ENCODE measurements at places on chromosomes 7 and 10.

DNA sequence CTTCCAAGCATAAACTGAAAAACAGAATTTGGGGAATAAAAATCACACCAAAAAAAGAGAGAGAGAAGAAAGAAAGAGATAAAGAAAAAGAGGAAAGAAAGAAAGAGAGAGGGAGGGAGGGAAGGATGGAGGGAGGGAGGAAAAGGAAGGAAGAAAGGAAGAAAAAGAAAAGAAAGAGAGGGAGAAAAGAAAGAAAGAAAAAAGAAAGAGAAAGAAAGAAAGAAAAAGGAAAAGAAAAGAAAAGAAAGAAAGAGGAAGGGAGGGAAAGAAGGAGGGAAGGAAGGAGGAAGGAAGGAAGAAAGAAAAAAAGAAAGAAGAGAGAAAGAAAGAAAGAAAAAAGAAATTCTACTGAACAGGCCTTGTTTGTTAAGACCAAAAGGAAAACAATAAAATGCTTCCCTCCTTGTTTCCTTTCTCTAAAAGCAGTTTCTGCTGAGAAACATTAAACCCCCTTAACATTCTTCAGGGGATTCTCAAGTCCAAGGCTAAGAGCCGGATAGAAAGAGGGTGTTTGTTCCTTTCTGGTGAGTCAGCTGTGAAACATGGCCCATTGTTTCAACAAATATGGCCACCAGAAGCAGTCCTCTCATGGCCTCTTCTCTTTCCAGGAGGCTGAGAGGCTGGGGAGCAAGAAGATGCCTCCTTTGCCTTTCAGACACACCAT, 46.9 kb upstream of the GPAM start:
- no peak for DNase-seq

DNA sequence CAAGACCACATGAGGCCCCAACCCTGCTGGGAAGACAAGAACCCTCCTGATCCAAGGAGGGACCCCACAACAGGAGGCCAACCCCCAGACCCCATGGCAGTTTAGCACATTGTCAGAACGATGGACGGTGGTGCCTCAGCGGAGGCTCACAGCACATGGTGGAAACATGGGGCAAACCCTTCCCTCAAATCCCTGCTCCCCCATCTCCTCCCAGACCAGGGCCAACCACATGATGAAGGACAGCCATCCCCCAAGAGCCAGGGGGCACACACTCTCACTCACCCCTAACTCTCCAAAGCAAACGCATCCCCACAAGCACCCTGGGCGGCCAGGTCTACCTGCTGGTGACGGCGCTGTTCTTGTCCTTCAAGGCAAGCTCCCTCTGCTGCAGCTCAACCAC, 83.9 kb downstream of the MAD1L1 start:
- DNase-seq: no peak

DNA sequence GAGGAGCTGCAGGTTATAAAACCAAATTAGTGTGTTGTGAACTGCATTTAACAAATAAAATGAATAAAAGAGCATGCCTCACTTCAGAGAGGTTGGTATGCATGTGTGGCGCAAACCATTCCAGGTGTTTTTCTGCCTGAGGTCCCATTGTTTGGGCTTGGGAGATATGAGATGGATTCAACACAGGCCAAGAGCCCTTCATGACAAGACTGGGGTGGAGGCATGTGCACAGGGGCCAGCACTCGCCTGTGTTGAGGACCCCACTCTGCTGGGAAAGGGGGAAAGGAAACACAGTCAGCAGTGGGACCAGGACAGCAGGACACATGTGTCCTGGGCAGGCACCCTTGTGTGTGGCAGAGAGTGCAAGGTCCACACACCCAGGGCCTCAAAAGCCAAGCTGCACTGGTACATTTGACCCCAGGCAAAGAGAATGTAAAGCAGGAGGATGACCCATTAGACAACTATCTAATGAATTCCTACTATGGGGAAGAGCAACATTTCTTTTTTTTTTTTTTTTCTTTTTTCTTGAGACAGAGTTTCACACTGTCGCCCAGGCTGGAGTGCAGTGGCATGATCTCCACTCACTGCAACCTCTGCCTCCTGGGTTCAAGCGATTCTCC, 9.2 kb upstream of the SLC18A3 start:
- DNase-seq: no peak

GRCh38 chr10:97943294-97943693, 87.1 kb downstream of the CRTAC1 start:
- DNase-seq: no peak

GRCh38 chr10:51215951-51216834, 141.9 kb downstream of the PRKG1 start:
- DNase-seq: no peak

GRCh38 chr7:80135309-80136104, 876 bp downstream of the GNAI1 start:
- DNase-seq: no peak

DNA sequence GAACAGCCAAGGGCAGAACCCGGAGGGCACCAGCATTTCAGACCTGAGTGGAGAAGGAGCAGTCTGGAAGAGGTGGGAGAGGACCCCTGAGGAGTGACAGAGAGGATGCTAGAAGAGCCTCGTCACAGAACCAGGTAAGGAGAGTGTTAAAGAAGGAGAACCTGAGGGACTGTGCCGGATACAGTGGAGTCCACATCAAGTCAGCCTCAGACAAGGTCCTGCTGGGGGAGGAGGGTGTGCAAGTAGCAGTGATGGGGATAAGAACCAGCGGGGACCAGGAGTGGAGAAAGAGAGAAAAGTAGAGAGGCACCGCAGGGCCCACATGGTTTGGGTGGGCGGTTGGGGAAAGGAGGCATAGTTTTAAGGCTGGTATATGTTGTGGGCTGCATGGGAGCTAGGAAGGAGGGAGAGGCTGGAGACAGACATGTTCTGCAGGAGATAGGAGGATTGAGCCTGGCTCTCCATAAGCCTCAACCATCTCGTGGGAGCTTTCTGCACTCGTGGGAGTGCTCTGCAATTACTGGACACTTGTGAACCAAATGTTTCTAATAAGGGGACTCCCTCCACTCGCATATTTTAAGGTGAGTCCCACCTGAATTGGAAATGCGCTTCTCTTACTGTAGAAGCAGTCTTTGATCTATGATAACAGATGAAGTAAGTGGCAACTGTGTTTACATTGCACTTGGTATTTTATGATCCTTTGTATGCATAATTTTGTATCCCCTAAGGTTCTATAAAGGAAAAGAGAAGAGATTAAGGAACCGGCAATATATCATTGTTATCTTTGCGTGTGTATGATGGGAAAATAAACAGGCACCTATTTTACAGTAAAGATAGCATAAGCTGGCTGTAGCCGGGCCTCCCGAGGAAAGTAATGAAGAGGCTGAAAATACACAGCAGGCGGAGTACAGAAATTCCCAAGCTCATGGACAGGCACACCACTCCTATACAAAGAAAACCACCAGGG, 154.8 kb downstream of the ADAM12 start:
- no peak for DNase-seq

DNA sequence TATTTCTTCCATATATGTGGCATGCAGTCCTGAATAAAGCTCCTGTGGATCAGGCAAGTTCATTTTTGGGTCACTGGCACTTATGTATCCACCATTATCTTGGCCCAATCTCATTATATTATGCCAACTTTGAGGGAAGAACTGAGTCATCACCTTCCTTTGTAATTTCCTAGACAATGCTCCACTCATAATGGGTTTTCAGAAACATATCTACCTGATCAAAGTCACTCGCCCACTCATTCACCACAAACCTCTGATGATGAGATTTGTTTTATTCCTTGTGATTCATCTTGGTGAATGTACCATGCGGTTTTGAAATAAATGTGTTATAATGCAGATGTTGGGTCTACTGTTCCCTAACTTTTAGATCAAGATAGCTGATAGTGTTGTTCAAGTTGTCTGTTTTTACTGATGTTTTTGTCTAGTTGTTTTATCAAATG, 525.8 kb downstream of the KIF20B start:
- no peak for DNase-seq

DNA sequence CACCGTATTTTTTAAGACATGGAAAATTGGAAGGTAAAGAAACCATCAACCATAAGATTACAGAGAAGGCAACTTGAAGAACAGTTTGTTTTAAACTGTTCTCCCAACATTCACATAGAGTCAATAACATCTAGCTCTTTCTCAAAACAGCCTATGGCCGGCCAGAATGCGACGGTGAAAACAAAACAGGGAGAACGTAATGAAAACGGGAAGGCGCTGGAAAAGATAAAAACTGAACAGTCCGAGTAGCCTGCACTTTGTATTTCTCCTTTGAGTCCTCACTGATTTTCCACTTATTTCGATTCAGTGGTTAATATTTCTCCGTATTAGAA, 637 bp downstream of the MICU1 start:
- no peak for DNase-seq

DNA sequence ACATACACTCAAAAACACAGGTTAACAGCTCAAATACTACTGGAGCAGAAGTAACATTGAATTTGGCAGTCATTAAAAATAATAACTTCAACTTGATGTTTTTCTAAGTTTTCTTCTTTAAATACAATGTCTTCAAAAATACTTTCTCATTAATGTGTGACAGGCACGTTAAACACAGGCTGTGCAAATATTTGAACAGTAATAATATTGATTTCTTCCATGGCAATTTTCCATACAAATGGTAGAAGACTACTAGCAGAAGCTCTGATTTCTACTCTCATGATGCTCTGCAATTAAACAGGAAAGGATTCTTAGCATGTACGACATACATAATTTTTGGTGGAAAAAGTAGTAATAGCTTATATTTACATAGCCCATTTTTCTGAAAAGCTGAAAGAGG, 47.4 kb downstream of the NRP1 start:
- DNase-seq: no peak

All from esophagus squamous epithelium (tissue), 5 donors.